ENCODE measurements at places on chromosomes 3 and 15.

GRCh38 chr3:24290596-24290995 is 204.1 kb downstream of the THRB start:
- no peak for DNase-seq

- DNase-seq, result no peak
These were observed 2.8 kb downstream of the MAP4 start for GRCh38 chr3:48013288-48013980.

DNA sequence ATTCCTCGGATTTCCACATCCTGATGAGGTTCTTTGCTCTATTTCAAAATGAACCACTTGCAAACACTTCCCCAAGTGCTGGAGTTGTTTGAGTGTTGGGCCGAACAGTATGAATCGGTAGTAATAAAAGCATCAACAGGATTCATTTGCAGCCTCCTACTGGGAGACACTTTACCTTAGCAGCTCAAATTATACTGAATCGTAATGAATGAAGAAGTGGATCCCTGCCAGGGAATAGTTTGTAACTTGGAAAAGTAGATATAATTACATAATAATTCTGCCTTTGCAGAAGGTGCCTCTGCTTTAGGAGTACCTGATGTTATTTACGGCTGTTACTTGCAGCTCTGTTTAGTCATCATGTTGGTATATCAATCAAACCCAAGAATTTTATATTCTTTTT is 669.1 kb downstream of the CADM2 start:
- DNase-seq, result no peak

GRCh38 chr15:25717457-25718168 is 145.5 kb downstream of the ATP10A start:
- no peak for DNase-seq

GRCh38 chr3:35871009-35871408 is 231.7 kb downstream of the ARPP21 start:
- DNase-seq, result no peak

- no peak for DNase-seq
These were observed 1.1 kb upstream of the EPHA6 start for GRCh38 chr3:96813134-96813819.

DNA sequence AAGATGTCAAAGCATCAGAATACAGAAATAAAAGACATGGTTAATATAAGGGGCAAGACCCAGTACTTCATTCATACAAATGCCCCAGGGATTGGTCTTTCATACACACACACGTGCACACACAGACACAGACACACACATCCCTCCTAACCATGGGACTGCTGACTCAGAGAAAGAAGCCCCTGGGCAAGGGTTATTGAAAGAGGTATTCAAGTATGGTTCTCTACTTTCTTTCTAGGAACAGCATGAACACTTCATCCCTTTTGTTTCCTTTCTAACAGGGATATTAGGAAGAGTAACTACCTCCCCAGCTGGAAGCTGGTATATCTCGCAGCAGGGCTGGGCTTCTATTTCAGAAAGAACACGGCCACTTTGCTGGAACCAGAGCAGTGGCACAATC is 33.2 kb upstream of the ZFAND6 start:
- DNase-seq, result no peak

DNA sequence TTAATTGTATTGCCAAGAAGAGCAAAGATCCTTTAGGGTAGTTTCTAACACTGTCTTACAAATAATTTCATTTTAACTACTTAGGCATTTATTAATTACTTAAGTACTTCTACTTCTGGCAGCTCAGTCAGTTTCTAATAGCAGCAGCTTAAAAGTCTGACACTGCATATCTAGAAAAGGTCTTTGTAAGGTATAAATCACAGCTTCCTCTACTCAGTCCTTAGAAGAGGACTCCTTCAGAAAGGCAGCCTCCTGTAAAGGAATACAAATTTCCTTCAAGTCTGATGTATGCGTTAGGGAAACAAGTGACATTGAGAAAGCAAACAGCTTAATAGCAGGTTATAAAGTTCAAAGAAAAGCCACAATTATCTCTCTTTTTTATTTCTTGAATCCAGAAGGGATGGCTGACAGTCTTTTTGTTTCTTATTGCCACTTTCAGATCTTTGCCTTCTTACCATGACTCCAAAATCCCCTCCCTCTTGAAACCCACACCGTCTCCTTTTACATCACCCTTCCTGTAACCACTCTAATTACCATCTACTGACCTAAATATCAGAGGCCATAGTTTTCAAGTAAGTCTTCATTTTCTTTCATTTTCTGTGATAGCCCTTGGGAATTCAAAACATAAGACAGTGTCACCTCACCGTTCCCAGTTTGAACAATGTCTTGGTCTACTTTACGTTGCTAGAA is 109.5 kb downstream of the CGGBP1 start:
- no peak for DNase-seq

DNA sequence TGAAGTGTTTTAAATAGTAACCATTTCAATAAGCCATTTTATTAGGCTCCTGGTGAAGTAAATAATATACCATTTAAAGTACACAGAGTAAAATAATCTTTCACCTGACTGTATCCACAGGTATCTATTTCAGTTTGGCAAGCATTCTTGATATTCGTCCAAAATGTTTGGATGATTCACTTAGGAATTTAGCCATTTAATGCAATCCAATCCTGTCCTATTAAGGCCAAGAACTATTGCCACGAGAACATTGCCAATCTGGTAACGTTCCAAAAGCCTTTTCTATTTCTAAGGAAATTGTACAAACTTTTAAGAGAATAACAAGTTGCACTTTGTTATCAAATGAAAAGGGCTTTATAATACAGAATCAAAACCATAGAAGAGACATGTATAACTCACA is 209.8 kb upstream of the THRB start:
- no peak for DNase-seq

DNA sequence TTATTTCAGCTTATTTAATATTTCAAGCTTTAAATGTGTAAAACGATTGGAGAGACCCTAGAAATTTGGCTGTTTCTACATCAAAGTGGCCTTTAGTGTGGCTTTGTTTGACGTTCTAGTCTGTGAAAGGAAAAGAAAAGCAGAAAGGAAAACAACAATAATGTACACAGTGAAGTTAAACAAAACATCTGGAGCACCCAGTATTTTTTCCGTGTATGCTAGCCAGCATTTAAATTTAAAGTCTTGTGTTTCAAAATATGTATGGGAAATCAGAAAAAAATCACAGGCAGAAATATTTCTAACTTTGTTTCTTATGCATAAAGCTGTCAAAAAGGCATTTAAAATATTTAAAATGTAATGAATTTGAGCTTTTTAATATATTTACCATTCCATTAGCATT is 218.1 kb downstream of the NAALADL2 start:
- DNase-seq, result no peak

GRCh38 chr3:152305075-152305474 is 36.3 kb downstream of the MBNL1 start:
- no peak for DNase-seq

DNA sequence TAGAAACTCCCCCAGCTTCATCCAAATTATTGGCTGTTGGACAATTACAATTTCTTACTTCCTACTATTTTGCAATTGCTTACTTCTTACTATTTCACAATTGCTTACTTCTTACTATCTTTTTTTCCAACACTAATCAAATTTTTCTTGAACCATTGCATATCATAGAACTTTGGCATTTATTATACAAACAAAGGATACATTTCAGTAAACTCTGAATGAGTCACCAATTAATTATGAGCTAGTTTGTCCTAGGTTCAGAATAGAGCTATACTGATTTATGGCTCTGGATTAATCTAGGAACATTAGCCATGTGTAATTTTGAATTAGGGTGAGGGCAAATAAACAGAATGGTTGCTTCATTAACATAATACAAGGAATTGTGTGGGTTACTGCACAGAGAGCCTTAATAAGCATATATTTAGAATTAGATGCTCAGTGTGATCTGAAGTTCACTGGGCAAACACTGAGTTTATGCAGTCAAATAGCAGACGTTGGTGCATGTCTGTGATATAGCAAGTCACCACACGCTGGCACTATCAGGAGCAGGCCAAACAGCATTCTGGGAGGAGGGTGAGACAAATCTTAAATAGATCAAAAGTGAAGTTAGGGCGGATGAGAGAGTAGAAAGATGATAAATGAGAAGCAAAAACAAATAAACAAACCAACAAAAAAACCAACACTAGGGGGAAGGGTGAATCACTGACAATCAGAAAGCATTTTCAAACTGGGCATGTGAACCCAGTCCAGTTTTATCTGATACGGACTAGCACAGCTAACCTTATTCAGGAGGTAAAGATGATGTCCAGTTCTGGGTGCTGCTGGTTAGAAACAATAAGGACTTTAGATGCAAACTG is 21.5 kb downstream of the GABRR3 start:
- no peak for DNase-seq

DNA sequence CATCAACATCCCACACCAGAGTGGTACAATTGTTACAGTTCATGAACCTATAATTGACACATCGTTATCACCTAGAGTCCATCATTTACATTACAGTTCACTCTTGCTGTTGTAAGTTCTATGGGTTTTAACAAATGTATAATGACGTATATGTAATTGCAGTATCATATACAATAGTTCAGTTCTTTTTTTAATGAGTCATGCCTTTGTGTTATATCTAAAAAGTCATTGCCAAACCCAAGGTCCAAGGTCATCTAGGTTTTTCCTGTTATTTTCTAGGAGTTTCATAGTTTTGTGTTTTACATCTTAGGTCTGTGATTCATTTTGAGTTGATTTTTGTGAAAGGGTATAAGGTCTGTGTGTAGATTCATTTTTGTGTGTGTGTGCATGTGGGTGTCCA is 160.9 kb upstream of the GALNT15 start:
- DNase-seq, result no peak

DNA sequence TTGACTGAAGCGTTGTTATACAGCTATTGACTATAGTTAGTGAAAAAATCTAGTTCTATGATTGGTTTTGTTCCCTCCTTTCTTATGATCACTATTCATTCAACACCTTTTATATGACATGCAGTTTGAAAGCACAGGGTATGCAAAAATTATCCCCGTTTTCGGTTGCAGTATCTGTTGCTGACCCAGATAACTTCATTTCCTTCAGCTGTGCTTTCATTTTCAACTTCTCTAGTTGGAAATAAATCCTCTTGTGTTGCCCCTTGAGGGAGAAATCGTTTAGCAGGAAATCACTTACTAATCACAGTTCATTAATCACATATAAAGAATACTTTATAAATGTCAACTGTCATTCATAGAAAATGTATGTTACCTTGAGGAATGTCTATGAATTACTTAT is 55.1 kb downstream of the MBNL1 start:
- no peak for DNase-seq

- no peak for DNase-seq
These were observed 111.9 kb downstream of the OXSM start for GRCh38 chr3:25901796-25902195.

DNA sequence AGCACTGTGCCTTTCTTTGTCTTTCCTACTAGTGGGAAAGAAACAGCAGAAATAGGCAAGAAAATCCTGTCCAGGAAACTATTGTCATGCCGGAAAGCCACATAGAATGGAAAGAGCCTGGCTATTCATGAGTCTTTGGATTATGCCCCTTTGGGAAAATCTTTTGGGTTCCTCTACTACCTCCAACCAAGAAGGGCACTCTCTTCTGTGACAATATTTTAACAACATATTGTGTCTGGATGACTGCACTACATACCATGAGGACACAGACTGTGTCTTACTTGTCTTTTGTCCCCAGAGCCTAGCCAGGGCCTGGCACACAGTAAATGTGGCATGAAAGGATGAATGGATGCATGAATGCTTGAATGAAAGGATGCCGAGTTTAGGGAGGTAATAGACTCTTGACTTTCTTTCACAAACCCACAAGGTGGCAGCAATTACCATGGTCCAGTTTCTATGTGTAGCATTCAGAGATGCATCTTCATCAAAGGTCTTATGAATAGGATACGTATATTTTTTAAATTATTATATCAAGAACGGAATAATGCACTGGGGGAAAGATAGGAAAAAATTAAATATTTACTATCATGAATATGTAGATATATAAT is 30.3 kb downstream of the ARL14 start:
- no peak for DNase-seq

- DNase-seq, result no peak
These were observed 27.0 kb upstream of the DENND4A start for GRCh38 chr15:65818927-65819562.
